ENCODE measurements at places on chromosomes 6 and 20.

- DNase-seq = no peak
Observed at GRCh38 chr6:147345902-147346301, 141.7 kb downstream of the STXBP5 start.

DNA sequence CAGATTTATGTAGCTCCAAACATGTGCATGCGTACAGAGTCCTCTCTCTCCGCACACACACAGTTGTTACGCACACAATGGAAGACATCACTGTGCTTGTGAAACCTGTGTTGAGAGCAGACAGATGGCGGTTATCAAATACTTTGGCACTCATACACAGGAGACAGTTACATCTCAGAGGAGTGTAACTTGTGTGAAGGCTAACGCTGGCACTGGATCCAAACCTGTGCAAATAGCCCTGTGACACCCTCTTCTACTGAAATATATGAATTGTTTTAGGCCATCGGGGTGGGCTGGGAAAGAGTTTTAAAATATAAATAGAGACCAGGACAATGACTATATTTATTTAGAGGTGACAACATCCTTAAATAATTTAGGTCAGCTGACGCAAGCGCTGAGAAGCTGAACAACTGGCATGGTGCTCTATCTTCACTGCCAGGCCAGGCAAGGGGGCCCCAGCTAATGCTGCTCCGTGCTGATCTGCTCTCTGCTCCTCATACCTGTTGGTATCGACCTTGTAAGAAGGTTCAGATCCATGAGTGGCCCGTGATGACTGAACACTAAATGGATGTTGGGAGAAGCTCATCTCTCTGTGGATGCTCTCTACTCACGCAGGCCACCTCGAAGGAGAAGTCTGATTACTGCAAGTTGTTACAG, 69.4 kb downstream of the FOXC1 start:
- DNase-seq = no peak

GRCh38 chr6:154604119-154604518, 93.6 kb upstream of the CNKSR3 start:
- DNase-seq = no peak

DNA sequence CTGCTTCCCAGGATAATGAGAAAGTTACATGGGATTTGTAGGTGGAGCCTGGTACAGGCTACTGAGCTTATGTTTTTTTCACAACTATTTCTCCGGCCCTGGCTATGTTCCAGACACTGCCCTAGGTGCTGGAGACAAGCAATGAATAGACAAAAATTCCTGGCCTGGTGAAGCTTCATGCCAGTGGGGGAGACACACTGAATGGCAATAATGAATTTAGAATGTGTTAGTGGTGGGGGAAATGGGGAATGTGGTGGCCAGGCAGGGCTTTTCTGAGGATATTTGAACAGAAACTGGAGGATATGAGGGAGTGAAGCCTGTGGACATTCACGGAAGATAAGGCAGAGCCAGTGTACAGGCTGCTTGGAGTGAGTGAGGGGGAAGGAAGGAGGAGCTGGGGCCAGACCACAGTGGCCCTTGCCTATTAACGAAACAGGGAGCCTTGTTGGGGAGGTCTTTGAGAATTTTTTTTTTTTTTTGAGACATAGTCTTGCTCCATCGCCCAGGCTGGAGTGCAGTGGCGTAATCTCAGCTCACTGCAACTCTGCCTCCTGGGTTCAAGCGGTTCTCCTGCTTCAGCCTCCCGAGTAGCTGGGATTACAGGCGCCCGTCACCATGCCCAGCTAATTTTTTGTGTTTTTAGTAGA, 6.6 kb downstream of the FOXS1 start:
- no peak for DNase-seq

- DNase-seq = peak; percentile 79
Observed at GRCh38 chr6:44051515-44051914, 75.7 kb downstream of the MRPL14 start.

DNA sequence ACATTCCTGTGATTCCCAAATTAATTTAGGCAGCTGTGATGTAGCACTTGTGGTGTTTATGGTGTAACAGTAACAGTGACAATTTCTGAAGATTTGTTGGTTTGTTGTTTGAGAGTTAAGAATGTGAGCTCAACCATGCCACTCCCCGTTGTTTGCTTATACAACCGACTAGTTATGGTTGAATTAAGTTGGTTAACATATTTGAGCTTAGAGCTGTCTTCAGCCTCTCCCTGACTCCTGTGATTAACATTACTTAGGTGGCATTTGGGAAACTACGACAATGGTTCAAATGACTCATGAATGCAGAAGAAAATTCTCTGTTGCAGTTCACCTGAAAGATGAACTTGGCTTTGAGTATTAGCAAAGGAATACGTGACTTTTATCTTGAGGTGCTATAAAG, 35.9 kb upstream of the PRL start:
- no peak for DNase-seq

- no peak for DNase-seq
Observed at GRCh38 chr6:89254569-89254968, 37.4 kb upstream of the GABRR1 start.

- DNase-seq = no peak
Observed at GRCh38 chr20:16548068-16548672, 25.1 kb downstream of the KIF16B start.

GRCh38 chr6:135021310-135022049, 33.1 kb downstream of the HBS1L start:
- DNase-seq = no peak

GRCh38 chr6:16184129-16184528, 54.3 kb upstream of the GMPR start:
- DNase-seq = no peak

- no peak for DNase-seq
Observed at GRCh38 chr6:36116066-36116864, 14.0 kb upstream of the MAPK13 start.

GRCh38 chr20:36407199-36407733, 101.1 kb downstream of the DLGAP4 start:
- no peak for DNase-seq

- no peak for DNase-seq
Observed at GRCh38 chr6:13422681-13423221, 64.6 kb downstream of the GFOD1 start.

DNA sequence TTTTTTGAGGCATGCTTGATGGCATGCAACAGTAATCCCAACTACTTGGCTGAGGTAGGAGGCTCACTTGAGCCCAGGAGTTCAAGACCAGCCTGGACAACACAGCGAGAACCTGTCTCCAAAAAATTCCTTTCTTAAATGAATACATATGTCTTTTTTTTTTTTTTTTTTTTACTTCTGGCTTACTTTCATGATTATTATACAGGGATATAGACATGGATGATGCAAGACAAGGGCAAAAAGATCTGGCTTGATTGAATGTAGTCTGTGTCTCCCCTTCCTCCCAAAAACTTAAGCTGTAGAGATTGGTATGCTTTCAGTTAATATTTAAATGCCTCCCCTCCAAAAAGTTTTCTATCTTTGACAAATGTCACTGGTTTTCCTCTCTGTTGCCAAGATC, 7.6 kb downstream of the SNX3 start:
- DNase-seq = no peak

DNA sequence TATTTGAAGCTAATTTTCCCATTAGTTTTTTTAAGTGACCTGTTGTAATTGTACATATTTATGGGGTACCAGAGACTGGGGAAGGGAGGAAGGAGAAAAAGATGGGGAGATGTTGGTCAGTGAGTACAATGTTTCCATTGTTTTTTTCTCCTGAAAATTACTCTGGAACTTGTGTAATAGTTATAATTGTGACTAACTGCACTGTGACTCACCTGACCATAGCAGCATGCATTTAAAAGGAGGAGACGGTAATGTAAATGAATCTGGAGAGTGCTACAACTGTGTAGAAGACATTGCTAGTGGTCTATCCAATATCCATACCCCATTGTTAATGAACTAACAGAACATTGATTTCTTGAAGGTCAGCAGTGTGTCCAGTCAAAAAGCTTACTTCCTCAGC, 133.4 kb downstream of the RFPL4B start:
- DNase-seq = no peak

GRCh38 chr6:39111280-39111679, 3.7 kb downstream of the SAYSD1 start:
- DNase-seq = no peak

DNA sequence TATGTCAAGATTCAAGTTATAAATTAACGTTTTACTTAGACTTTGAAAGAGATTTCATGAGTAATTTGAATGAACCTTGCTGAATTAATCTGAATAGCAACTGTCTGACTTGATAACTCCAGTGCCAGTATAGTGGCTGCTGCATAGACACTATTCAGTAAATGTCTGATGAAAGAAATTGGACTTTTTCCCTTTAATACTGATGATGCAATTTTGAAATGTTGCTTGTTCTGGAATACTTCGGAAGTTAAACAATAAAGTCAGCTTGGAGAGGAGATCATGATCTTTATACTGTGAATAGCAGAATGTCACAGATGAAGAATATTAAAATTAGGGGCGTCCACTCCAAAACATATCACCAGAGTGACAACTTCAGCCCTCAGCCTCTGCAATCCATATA, 3.6 kb upstream of the PGBD1 start:
- no peak for DNase-seq

- DNase-seq = no peak
Observed at GRCh38 chr6:136811272-136811671, 11.1 kb upstream of the PEX7 start.

DNA sequence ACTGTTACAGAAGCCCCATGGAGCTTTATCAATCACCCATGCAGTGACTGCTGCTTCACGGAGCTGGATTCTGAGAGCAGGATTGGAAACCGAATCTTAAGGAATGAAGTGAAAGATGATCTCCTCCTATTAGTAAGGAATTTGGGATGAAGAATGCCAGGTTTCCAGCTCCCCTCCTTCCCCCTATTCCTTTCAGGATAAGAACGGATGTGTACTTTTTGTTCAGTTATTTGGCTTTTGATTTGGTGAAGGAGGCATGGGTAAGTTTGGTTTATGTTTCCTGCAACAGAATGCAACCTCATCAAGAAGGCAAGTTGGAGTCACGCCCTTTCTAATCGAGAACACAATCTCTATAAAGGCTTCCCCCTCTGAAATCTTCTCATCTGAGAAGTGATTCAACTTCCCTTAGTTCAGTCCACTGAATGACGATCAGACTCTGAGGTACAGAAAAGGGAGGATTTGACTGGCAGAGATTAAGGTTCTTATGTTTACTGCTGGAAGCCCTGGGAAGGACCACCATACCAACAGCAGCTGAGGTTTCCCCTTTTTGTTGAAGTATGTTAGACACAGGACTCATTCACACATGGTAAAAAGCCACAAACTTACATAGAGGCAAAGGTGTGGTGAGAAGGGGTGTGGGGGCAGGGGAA, 5.5 kb downstream of the ELMO2 start:
- no peak for DNase-seq

DNA sequence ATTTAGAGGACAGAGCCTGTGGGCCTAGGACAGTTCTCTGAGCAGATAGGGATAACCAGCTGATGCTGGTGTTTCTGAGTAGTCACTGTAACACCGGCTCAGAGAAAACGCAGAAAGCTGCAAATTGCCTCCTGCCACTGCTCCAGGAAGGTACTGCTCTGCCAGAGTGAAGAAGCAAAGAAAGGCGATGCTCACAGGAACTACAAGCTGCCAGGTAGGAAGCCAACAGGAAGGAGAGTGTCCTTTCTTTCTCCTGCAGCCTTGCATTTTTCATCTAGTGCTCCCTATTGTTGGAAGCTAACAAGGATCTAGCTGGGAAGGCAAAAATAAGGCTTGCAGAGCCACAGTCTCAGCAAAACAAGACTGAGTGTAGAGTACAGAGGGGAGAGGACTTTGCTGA, 70.7 kb upstream of the RAB32 start:
- DNase-seq = no peak

DNA sequence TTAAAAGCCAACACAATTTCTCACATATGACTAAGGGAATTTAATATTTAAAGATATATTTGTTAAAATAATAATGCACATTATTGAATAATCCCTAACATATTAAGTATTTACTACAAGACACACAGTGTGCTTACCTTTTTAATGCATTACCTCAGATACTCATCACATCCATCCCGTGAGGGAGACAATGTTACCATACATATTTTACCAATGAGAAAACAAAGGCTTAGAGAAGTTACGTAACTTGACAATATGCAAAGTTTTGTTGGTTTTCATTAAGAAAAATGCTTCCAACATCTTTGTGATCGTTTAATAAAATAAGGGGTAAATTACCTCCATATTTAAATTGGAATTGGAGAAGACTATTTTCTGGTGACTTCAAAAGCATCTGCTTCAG, 4.3 kb downstream of the IFNGR1 start:
- no peak for DNase-seq

- DNase-seq = no peak
Observed at GRCh38 chr6:165119231-165120020, 190.0 kb downstream of the C6orf118 start.

GRCh38 chr20:47326658-47327268, 29.7 kb downstream of the ZMYND8 start:
- no peak for DNase-seq

DNA sequence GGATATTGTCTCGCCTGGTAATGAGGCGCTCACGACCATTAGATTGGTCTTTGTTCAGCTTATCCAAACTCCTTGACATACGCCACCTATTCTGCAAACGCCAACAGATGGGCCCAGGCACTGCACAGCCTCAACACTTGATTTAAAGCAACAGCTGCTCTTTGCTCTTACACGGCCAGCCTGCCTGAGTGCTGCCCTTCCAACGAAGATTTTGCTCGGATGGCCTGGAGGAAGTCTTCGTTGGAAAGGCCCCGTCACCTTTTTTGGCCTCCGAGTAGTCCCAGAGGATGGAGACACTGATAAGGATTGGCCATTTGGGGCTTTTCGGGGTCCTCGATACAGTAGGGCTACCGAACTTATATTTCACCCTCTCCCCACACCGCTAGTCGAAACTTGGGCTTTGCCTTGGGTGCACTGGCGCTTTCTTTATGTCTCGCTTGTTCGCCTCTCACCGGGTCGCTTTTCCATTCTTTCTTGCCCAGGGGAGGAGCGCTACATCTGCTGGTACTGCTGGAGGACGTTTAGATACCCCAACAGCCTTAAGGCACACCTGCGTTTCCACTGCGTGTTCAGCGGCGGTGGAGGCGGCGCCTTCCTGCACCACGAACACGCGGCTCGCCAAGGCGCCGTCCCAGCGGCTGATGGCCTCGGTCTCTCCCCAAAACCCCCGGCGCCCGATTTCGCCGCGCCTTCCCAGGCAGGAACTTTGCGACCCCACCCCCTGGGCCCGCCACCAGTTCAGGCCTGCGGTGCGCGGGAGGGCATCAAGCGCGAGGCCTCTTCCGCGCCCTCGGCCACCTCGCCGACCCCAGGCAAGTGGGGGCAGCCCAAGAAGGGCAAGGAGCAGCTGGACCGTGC, 6.1 kb downstream of the PRDM13 start:
- no peak for DNase-seq

DNA sequence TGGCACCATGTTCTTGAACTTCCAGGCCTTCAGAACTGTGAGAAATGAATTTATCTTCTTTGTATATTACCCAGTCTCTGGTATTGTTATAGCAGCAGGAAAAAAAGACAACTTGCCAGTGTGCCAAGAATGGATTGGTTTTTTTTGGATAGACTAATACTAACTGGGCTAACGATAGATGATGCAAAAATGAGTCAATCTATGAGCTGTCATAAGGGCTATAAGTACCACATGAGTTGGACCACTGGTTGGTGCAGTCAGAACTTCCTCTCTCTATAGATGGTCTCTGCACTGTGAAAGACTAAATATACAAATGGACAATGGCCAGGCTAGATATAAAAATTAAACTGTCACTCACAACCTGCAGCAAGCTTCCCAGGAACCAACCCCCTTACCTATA, 87.6 kb upstream of the COL21A1 start:
- DNase-seq = no peak

GRCh38 chr20:13173201-13173600, 47.9 kb upstream of the ISM1 start:
- no peak for DNase-seq

GRCh38 chr6:43570876-43571441, 4.9 kb downstream of the XPO5 start:
- no peak for DNase-seq
